ENCODE measurements at places on chromosomes 6 and 20.

- no peak for DNase-seq
These were observed 19.0 kb downstream of the SRC start for GRCh38 chr20:37364927-37365272.

GRCh38 chr6:105305521-105305920, 97.4 kb downstream of the PREP start:
- DNase-seq, result no peak

DNA sequence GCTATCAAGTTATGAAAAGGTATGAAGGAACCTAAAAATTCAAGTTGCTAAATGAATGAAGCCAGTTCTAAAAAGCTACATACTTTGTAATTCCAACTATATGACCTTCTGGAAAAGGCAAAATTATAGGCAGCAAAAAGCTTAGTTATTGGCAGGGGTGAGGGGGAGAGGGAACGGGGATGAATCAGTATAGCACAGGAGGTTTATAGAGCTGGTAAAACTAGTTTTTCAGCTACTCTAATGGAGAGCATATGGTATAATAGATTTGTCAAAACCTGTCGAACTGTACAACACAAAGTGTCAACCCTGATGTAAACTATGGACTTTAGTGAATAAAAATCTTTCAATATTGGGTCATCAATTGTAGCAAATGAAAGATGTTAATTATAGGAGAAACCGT, 18.7 kb downstream of the MANEA start:
- no peak for DNase-seq

DNA sequence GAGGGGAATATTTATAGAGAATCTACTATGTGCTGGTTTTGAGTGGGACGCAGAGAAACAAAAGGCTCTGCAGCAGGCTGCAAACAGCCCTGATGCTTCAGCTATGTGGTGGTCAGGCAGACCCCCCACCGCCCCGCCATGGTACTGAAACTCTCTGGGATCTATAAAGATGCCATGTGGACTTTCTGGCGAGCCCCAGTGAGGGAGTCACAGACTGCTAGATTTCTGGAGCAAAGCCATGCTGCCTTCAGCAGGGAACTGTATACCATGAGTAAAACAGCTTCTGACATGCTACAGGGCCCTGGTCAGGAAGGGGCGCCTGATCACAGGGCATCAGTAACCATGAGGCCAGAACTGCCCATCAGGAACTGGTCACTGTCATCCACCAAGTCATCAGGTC, 19.2 kb upstream of the BPIFB1 start:
- DNase-seq, result no peak

- DNase-seq, result no peak
These were observed 10.7 kb upstream of the PLEKHG1 start for GRCh38 chr6:150588888-150589499.

DNA sequence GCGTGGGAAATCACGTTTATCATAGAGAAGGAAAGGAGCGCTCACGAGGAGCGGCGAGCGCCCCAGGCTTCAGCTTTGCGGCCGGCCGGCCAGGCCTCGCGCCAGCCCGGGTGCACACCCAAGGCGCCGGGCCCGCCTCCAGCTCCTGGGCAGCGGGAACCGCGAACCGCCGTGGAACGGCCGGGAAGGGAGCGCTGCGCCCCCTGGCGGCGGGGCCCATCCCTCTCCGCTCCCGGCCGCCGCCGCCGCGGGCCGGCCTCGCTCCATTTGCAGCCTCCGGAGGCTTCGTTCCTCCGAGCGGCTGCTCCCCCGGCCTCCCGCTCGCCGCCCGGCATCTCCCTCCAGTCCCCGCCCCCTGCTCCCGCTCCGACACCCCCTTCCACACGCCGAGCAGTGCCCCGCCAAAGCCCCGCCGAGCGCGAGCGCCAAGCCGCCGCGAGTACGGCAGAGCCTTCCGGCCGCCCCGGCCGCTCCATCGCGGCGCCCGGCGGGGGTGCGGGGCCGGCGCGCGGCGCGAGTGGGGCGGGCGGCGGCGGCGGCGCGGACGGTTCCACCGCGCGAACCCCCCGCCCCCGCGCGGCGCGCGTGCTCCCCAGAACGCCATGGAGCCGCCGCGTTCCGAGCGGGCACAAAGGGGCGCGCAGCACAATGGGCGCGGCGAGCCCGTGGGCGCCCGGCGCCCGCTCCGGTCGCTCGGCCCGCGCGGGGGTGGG, 946 bp downstream of the BEND3 start:
- peak; percentile 58 for DNase-seq

GRCh38 chr6:134678436-134678889, 271.4 kb downstream of the ALDH8A1 start:
- DNase-seq, result no peak

DNA sequence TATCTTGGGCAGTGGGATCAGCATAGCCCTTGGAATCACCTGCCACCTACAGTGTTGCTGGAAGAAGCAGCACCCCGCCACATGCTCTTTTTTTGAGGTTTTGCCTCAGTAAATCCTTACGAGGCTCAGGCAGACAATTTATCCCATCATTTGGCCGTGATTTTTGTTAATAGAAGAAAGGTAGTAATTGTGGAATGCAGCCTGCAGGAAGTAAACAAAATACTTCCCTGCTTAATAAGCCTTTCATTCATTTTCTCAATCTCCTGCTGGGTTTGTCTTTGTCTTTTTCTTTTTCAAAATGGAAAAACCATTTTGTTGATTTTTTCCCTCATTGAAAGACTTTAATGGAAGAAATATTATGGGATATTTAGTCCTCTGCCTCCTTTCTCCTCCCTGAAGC, 93.7 kb upstream of the CD83 start:
- DNase-seq, result no peak

DNA sequence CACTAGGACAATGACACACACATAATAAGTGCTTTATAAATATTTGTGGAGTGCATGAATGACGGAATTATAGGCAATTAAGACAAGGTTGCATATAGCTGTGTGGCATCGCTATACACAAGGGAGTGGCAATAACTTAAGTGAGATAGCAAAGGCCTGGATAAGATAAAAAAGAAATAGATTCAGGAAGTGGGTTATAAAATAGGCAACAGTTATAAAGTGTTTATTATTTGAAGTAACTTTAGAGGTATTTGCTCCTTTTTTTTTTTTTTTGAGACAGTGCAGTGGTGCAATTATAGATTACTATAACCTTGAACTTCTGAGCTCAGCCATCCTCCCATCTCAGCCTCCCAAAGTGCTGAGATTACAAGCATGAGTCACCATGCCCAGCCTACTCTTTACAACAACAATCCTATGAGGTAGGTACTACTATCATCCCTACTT, 75.9 kb upstream of the LOC128125822 start:
- DNase-seq, result no peak

GRCh38 chr20:17643531-17644188, 38.4 kb downstream of the RRBP1 start:
- no peak for DNase-seq
